ENCODE measurements at places on chromosomes 2 and 18.
A peak's percentile ranks its signal among the peaks of the same experiment; 100 is the strongest.

- DNase-seq = no peak
These were observed 699.9 kb downstream of the DSC3 start for GRCh38 chr18:30342675-30343074.

GRCh38 chr2:224369028-224369632, 32.8 kb downstream of the FAM124B start:
- DNase-seq = peak; percentile 24

DNA sequence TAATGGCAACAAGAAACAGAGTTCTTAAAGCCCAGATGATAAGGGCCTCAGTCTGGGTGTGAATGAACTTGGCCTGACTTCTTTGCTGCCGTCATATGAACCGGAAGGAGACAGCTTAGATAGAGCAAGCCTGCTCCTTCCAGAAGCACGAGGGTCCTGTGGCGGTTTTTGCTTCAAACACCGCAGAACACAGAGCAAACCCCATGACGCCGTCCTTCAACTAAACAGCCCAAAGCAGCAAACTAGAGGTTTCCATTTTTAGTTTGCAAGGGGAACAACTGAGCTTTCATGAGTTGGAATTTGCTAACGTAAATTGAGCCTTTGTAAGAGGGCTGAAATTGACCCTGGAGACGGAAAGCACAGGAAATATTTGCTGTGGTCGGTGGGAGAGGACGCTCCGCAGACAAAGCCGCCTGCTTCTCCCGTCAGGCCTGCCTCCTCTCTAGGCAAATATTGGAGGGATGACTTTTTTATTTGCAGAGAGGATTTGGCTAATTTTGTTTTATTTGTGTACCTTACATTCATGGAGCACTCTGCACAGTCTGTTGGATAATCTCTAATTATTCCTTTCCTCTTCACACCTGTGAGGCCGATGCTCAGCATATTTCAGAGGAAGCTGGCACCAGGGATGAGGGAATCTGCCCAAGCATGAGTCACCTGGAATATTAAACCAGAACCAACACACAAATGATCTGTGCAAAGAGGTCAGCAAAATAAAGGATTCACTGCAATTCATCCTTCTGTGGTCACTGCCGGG, 134.0 kb upstream of the NCK2 start:
- DNase-seq = no peak

GRCh38 chr18:62767836-62768557, 52.7 kb downstream of the PHLPP1 start:
- no peak for DNase-seq

DNA sequence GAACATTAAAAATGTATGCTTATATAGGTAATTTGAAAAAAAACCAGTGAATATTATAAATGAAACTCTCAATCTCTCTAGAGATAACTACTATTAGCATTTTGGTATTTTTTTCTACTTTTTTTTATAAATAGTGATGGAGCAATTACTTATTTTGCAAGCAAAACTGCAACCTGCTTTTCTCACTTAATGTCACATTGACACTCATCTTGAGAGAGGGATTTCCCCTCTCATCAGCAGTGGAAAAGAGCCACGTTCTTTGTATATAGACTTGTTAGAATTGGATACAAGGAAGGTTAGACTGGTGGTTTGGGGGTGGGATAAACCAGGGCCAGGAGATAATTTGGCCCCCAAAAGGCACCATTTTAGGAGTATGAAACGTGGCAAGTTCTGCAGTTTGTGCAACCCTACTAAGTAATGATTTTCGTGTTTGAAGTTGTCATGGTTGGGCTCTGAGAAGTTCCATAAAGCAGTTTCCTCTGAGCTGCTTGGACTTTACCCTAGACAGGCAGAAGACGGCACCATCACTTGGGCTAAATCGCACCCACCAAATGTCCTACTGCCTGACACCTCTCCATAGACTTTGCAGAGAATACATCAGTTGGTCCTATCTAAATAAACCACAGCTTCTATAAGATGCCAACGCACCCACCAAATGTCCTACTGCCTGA, 194.0 kb downstream of the ACTR3 start:
- no peak for DNase-seq

- no peak for DNase-seq
These were observed 185.9 kb upstream of the NRP2 start for GRCh38 chr2:205496370-205496769.

GRCh38 chr2:227163998-227164762, at the start of the genes COL4A3 and COL4A4:
COL4A3 (plus strand) TSS chr2:227164624; CDS start chr2:227164727, 103 bp downstream.
COL4A4 (minus strand) TSS chr2:227164205; CDS start chr2:227147483, 16,722 bp downstream.
- DNase-seq = peak; percentile 4

- DNase-seq = no peak
These were observed 61.0 kb downstream of the RPL37A start for GRCh38 chr2:216559625-216560156.

GRCh38 chr2:191859681-191860080, 12.8 kb upstream of the CAVIN2 start:
- DNase-seq = no peak

DNA sequence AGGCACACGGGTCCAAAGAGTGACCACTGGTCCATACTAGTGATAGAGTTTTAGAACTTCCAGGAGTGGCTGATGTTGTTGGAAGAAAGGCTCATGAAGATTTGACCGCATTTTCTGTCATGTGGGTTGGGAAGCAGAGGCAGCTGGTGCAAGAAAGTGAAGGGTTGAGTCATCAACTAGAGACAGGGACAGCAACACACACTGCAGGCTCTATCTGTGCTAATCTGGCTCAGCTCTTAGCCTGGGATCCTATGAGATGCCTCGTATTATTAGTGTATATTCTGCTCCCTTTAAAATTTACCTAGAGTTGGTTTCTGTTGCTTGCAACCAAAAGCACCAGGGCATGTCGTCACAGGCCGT, 2.5 kb upstream of the SH3RF3 start:
- no peak for DNase-seq

DNA sequence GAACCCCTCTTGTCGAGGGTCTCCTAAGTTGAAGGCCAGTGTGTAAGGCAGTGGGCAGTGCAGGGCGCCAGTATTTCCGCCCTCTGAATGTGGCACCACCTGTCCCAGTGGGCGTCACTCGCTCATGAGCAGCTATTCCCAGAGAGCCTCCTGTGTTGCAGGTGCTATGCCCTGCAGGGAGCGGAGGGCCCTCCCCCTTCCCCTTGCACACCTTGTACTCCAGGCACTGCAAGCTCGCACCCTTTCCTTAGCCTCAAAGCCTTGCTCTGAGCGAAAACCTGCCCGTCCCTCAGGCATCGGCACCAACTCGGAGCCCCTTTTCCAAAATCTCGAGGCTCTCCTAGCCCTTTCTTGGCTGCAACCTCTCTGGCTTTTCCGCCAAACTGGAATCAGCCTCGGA, 282.7 kb downstream of the AGAP1 start:
- DNase-seq = no peak

GRCh38 chr18:25189391-25190185, 162.4 kb downstream of the ZNF521 start:
- DNase-seq = no peak

GRCh38 chr18:54878159-54878622, 49.9 kb downstream of the RAB27B start:
- no peak for DNase-seq

DNA sequence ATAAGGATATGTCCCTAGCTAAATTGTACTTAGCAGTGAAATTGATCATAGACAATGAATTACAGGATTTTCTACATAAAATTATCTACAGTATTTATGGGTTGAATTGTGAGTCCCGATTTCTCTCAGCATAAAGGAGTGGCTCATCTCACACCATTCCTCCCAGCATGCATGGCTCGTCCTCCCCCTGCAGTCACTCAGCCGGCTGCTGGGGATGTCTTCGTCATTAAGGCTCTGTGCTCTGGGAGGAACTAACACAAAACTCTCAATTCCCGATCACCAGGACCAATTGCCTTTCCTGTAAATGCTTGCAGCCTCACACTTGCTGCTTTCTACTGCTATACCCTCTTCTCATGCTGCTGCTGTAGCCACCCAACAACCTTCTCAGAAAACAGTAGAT, 75.9 kb downstream of the TXNL1 start:
- DNase-seq = no peak

DNA sequence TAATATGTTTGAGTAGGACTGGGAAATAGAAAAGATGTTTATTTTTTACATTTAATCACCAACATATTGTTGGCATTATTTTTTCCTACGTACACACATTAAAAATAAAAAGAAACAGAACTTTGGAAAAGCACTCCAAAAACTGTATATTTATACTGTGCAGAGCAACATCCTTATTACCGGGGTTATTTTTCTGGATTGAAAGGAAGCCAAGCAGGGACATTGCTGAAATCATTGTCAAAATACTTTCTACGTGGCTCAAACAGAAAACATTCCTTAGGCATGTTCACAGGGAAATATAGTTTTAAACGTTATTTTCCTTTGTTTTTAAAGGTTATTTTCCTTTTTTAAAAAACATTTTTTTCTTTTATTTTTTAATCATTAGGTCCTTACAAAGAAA, 315.0 kb upstream of the SMIM21 start:
- DNase-seq = no peak

GRCh38 chr18:59799383-59800015, 100.3 kb upstream of the PMAIP1 start:
- DNase-seq = no peak

- no peak for DNase-seq
These were observed 80.8 kb downstream of the RHBDD1 start for GRCh38 chr2:226916669-226917068.

GRCh38 chr2:65025453-65026123, 30.6 kb upstream of the CEP68 start:
- DNase-seq = no peak

DNA sequence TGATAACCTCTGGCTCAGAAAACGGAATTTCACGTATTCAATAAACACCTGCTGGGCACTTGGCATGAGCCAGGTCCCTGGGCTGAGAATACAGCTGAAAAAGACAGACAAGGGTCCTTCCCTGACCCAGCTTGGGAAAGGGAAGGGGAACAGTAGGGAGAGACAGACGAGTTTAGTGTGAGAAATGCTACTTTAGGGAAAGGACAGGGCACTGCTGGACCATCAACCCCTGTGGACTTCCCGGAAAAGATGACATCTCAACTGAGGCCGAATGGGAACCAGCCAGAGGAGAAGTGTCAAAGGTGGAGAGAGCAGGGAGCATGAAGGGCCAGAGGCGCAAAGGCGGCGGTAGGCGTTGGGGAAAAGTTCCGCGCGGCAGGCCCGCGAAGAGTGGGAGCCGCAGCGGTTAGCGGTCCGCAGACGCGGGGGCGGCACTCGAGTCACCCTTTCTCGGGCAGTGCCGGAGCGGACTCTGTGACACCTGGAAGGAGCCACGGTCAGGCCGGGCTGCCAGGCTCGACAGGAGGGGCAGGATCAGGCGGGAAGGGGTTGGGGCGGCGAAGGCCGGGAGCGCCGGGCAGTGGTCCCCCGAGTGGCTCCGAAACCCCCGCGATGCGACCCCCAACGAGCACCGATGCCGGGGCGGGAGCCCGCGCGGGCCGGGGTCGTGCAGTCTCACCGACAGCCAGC, 519 bp downstream of the TEX261 start:
- DNase-seq = peak; percentile 4

DNA sequence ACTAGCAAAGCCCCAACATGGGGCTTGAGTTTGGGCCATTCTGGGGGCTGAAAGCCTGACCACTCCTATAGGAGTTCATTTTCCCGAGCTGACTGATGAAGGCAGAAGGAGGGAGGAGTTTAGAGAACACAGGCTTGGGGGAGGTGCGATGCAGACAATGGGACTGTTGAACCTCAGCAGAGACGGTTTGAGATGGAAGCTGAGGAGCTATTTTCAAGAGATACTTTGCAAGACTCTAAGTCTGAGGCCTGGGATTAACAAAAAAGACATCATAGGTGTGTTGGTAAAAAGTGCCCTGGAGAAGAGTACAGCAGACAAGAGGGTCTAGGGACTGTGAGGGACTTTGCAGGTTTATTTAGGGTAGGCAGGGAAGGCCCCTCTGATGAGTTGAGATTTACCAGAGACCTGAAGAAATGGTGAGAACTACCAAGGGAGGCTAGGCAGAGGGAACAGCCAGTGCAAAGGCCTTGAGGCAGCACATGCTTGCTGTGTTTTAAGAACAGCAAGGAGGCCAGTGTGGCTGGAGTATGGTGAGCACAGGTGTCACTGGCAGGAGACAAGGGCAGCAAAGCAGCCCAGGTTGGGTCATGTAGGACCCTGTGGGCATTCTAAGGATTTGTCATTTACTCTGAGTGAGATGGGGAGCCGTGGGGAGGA, 31.6 kb downstream of the PCBP1 start:
- DNase-seq = no peak

DNA sequence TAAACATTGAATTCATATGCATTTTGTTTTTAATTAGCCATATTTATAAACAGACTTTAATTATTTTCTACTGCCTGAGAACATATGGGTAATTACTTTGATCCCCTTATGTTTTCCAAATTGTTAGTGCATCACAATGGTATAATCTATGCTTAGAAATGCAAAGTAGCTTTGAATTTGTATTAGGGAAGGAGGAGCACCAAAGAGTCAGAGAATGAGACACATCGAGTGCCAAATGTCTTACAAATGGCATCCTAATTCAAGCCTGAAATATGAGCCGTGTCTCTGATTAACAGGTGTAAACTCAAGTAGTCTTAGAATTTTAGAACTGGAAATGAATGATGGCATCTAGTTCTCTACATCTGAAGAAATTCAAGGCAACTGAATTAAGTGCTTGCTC, 8.7 kb upstream of the HNMT start:
- DNase-seq = no peak

DNA sequence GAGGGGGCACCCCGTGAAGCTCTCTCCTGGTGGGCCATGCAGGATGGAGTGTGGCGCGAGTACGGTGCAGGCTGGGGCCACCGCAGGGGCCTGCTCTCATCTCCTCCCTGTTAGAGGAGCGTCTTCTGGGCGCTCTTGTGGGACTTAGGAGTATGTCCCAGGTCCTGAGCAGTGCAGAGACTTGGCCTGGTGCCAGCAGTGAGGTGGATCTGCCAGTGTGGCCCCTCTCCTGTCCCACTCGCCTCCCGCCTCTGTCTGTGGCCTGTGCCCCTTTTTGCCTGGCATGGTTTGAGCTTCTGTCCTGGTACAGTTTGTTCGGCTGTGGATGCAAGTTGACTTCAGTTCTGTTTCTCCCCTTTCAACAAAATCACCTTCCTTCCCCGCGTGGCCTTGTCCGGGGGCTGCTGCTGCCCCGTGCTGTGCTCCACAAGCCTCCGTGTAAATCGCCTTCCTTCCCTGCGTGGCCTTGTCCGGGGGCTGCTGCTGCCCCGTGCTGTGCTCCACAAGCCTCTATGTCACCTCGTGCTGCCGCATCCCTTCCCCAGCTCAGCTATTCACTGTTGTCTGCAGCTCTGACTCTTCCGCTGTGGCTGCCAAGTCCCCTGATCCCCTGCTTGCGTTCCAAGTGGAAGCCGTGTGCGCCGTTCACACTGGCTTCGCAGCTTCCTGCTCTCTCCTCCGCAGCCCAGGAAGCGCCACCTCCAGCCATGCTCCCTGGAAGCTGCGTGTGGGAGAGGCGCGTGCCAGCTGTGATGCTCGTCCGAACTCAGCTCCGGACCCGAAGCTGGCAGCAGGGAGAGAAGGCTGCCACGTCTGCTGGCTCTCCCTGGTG, 13.7 kb downstream of the LDLRAD4 start:
- no peak for DNase-seq

DNA sequence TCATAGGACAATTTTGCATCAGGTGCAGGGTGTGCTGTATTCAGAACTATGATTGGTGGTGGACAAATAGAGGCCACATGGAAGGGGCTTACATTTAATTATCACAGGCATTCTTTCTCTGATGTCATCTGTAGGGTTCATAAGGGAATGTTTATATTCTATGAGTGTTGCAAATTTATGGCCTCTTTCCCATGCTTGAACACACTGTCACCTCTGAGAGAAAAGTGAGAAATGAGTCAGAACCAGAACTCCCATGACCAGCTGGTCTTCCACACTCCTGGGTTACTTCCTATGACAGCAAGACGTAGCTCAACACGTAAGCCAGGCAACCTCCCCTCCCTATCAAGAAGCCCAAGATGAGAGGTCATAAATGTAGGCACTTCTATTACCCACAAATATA, 310.8 kb downstream of the PIEZO2 start:
- DNase-seq = no peak

Data from NCI-H1092 treated with DMSO at 0.1 percent for 48 hours (cell line).